ENCODE measurements at places on chromosomes 16 and 17.

DNA sequence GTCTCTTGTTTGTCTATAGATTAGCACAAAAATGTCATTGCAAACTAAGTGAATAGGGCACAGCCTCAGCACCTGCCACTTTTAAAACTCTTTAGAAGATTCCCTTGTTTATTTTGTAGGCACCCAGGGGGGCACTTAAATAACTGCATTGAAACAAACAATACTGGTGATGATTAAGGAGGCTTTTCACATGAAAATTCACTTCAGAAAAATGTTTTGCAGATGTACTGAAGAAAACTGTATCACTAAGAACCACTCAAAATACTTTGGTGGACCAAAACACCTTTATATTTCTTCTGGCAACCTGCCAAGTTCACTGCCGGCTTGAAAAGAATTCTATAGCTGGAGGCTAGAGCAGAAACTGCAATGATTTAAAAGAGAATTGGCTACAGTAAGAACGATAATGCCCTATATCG is 281.5 kb downstream of the TOX3 start:
- no peak for DNase-seq

DNA sequence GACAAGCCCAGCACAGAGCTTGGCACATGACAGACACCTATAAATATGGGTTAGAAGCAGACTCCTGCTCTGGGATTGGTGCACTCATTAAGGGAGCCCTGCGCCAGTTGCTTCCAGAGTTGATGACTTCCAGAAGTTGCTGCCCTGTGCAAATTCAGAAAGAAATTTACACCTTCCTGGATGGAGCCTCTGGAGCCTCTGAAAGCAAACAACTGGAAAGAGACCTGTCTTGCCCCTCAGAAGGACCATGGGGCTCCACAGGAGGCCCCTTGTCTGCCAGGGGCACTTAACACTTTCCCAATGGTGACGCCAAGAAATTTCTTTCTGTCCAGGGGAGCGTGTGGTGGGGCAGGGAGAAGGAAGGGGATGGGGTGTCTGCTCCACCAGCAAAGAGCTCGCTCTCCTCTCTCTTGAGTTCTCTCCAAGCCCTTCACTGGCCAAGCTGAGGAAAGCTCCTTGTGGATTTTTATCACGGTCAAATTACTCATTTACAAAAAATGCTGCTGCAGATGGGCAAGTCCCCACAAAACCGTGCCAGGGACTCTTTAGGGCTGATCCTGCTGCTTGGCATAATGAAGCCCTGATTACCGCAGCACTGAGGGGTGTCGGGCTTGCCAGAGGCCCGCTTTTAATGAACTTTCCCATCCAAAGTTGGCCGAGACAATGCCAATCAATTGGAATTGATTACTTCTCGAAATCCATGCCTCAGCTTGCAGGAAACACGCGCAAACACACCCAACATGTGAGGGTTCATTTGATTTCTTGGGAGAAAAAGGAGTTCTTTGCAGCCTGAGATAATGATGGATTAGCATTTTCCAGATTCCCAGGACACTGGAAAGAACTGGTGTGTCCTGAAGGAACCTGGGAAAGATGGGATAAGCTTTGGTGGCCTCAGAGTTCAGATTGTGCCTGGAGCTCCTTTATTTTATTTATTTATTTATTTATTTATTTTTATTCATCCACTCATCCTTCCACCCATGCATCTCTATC is 583.6 kb upstream of the CDH5 start:
- no peak for DNase-seq

GRCh38 chr17:39650121-39650579 is 13.2 kb downstream of the STARD3 start:
- DNase-seq: no peak

DNA sequence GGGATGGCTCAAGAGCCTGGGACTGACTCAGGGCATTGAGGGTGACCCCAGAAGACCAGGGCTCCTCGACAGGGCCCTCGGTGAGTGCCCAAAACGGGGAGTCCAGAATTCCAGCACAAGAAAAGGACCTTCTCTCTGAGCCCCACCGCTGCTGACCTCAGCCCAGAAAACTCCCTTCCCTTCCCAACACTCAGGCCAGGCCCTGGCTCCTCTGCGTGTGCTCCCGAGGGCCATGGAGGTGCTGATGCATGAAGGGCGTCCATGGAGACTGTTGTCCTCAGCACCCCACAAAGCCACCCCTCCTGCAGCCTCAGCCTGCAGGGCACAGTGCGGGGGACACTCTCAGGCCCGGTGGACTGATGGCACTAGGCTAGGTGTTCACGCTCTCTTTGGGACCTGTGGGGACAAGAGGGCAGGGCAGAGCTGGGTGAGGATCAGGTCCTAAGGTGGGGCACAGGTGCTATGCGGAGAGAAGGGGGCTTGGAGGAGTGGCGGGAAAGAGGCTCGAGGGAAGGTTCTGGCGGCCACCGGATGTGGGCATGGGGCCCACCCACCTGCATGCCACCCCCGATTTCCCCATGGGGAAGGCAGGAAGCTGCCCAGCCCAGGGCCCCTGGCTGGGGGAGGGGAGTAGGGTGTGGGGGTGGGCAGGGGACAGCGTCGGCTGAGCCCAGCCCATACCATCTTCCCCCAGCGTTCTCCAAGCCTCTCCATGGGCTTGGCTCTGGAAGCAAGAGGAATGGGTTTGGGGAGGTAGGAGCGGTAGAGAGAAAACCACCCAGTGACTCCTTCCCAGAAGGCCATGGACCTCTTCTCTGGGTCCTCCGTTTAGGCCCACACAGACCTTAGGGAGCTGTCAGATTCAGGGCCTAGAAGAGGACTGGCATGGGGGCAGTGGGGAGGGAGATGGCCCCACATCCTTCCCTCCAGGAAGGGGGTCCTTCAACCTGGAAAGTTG is 4.5 kb upstream of the TSPOAP1 start:
- DNase-seq: peak; percentile 51

- DNase-seq: no peak
These were observed 274.2 kb upstream of the KCNJ16 start for GRCh38 chr17:69800870-69801269.

- no peak for DNase-seq
These were observed 11.8 kb downstream of the CNGB1 start for GRCh38 chr16:57959121-57959520.

GRCh38 chr16:49839017-49839825 is 16.7 kb downstream of the ZNF423 start:
- no peak for DNase-seq

DNA sequence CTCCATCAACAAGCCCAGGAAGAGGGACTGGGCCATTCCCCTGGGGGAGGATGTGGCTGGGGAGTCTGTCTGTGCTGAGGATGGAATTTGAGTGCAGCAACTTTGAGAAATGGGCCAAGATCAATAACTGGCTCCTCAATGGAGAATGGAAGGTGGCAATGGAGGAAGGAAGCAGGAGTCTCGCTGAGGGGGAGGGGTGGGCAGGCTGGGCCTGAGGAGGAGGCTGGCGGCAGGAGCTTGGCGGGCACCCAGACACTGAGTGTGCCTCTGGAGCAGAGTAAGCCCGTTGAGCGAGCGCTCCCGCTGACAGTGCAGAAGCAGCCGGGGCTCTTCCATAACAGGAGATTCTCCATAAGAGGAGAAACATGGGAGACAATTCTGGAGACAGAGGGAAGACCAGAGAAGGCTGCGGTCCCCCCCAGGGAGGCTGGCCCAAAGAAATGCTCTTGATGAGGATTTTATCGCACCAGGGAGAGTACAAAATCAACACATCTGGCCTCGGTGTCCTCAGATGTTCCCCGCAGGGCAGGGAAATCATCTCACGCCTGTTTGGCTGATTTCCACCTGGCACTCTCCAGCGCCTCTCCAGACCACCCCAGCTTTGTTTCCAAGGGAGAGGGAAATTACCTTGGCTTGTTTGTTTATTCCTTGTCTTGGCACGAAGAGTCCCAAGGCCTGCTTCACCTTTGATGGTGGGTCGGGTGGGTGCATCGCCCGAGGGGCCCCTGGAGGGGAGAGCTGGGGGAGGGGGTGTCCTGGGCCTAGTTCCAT is 2.8 kb upstream of the MMP15 start:
- DNase-seq: no peak

GRCh38 chr16:82987767-82988166 is 361.0 kb downstream of the CDH13 start:
- no peak for DNase-seq

- DNase-seq: no peak
These were observed 97.4 kb downstream of the VAT1L start for GRCh38 chr16:77885571-77886295.

GRCh38 chr17:4788807-4789700 is at the start of gene GLTPD2:
GLTPD2 (plus strand) TSS chr17:4788964; CDS start chr17:4789012, 48 bp downstream.
- DNase-seq: no peak

DNA sequence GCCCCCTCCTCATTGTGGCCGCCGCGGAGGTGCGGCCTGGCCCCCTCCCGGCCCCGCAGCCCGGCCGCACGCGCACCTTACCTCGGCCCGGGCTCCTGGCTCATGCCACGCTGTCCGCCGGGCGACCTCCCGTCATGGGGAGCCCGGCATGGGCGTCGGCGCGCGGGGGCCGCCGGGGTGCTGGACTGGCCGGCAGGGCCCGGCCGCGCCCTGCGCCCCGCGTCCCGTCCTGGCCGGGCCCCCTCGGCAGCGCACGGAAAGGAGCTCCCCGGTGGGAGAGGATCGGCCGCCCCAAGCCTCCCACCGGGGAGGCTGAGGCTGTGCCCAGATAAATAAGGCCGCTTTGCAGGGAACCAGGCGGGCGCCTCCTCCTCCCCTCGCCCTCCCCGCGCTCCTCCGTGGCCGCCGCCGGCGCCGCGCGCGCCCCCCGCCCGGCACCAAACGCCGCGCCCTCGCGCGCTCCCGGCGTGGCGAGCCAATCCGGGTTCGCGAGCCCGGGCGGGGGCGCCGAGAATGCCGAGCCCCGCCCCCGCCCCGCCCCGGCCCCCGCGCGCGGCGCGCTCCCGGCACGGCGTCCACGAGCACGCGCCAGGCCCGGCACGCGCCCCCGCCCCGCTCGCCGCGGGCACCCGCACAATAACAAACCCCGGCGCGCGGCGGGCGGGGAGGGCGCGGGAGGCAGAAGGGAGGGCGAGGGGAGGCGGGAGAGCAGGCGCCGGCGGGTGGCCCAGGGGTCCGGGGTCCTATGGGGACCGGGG is at the start of gene FBXL16:
Gene FBXL16, minus strand, starts transcription at position 371 of the 758 bp plus-strand sequence. CDS start 8,396 bp downstream, outside the sequence.
- no peak for DNase-seq

DNA sequence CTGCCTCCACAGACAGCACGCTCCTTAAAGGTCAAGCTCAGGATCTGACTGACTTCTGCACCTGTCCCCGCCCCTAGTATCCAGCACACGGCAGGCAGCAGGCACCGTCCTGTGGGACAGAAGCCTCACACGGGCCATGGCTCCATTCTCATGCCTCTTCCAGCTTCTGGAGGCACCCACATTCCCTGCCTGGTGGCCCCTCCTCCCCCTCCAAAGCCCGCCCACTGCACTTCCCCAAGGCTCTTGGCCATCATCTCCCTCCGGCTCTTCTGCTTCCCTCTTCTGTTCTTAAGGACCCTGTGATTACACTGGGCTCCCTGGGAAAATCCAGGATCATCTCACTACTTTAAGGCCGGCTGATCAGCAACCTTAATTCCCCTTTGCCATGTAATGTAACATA is 3.5 kb downstream of the CANT1 start:
- no peak for DNase-seq

GRCh38 chr17:46756081-46756735 is 62.3 kb downstream of the WNT3 start:
- no peak for DNase-seq

- DNase-seq: no peak
These were observed 4.0 kb downstream of the CA7 start for GRCh38 chr16:66848172-66848571.

Measured in stimulated activated CD4-positive, alpha-beta T cell treated with anti-CD3 and anti-CD28 coated beads, TNF-alpha, amount 100 ng/mL, for 24 hours (primary cell).